ENCODE measurements at places on chromosomes 3 and 15.

GRCh38 chr3:156211583-156211982, 91.2 kb downstream of the KCNAB1 start:
- no peak for DNase-seq

- no peak for DNase-seq
These were observed 812.6 kb downstream of the ZPLD1 start for GRCh38 chr3:103247459-103247858.

- no peak for DNase-seq
These were observed 36.2 kb downstream of the CHST2 start for GRCh38 chr3:143155756-143156155.

DNA sequence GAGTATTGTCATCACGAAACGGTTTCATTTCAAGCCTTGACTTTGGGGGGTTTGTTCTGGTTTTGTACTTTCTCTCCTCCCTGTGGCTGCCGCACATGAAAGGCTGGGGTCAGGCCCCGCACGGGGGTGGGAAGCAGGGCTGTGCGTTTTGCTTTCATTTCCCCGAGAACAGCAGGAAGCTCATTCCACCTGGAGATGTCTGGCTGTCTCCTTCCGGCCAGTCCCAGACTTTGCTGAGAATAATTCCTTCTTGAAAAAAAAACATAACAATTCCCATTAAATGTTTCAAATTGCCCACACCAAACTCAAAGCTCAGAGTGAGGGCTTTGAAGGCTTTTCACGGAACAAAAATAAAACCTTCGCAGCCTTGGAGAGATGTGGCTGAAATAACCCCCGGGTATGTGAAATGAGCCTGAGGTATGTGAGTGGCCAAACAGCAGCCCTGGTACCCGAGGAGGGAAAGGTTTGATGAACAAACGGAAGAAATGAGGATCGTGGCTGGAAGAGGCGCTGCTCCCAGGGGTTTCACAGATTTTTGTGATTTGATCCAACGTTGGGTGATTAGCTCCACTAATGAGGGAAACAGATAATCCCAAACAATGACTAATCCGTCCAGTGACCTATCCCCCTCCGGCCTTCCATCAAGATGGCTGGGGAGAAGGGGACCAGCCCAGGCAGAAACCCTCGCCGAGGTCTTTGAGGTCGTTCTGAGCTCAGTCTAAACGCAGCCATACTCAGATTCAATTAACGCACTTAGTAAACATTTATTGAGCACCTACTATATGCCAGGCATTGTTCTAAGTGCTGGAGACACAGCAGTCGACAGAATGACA, 126.9 kb upstream of the MEF2A start:
- DNase-seq, result no peak

DNA sequence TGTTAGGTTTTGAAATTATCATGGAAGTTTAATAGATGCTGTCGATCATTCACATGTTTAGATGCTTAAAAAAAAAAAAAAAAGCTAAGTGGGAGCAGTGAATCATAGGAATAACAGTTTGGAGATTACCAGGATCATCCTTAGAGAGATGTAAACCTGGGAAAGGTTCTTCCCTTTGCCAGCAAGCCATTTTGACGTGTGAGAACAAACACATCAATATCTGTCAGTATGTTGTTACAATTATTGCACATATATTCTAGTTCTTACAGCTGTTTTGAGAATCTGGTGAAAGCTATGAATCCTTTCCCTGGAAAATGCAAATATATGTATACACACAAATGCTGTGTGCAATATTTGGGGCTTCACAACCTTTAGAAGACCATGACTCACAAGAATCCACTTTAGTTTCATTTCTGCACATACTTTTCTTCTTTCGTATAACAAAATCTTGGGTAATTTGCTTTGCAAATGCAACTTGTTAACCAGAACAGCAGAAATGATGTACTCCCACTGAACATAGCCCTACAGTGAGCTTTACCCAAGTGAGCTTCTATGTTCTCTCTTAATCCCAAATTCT, 12.0 kb downstream of the NFKBIZ start:
- DNase-seq, result no peak

DNA sequence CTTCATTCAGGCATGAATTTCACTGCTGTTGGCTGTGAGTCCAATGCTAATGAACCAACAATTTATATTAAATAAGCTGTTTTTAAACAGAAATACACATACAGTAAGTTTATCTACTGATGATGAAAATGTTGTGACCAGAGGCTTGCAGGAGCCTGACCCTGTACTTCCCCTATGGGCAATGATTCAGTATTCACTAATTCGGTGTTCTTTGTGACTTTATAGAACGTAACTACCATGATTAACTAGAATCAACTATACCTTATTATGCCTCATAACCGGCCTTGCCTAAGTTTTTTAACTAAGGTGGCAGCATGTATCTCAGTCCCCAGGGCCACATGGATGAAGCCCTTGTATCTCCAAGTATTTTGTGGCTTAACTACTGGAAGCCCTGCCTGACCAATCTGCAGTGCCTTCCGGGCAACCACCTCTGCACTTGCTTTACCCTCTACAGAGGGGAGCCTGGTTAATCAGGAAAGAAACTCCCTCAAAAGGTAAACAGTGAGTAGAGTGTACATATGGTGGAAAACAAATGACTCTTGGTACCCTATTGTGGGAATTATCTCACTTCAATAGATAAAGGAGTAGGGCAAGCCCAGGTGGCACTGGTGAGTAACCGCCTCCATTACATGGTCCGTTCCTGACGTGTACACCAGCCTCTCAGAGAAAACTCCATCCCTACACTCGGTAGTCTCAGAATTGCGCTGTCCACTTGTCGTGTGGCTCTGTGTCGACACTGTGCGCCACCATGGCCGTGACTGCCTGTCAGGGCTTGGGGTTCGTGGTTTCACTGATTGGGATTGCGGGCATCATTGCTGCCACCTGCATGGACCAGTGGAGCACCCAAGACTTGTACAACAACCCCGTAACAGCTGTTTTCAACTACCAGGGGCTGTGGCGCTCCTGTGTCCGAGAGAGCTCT, 11.6 kb upstream of the CLDN18 start:
- DNase-seq, result no peak

- DNase-seq, result no peak
These were observed 132.3 kb downstream of the PGPEP1L start for GRCh38 chr15:98875309-98875708.

- no peak for DNase-seq
These were observed 48.0 kb upstream of the MEX3B start for GRCh38 chr15:82093774-82094211.

GRCh38 chr3:187403768-187404288, 35.6 kb downstream of the RTP4 start:
- no peak for DNase-seq

- DNase-seq, result no peak
These were observed 19.0 kb upstream of the MEX3B start for GRCh38 chr15:82064824-82065223.

DNA sequence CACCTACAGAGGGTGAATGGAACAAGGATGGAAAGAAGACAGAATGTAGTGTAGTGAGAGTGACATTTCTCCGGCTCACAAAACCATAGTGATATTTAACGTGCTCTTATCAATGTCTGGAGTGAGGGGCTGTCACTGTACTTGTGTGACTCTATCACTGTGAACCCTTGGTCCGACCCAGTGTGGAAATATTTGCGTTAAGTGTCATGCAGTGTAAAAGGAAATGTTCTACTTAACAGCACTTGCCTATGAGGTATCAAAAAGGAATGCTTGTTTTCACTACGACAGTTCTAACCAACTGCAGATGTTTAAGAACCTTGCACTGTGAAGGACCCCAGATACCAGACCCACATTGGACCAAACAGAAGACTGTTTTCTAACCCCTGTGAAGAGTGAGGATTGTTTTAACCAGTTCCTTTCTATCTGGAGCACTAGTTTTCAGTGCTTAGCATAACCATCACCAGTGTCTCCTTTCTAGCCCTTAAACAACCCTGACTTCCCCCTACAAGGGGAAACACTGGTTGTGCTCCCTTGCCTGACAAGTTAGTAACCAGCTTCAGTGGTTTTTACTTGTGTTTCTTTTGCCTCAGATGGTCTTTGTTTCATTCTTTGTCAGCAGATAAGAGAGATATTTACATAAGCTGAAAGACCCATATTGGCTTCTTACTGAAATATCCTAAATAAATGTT, 144.7 kb upstream of the ABHD17C start:
- no peak for DNase-seq

GRCh38 chr15:76829939-76830338, 75.2 kb downstream of the SCAPER start:
- DNase-seq, result no peak

DNA sequence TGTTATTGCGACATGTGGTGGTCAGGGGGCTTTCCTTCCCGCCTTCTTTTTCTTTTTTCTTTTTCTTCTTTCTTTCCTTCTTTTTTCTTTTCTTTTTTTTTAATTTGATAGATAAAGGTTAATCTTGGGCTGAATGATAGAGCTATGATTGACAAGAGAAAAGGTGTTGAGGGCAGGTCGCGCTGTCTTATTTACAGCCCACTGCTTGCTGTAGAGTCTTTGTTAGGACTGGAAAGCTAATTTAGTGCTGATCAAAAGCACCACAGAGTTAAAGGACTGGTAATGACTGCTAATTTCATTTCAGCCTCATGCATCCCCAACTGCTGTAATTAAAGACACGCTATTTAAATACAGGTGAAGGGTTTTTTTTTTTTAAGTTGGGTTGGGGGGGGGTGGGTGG, 10.6 kb upstream of the SOX2 start:
- DNase-seq, result no peak
